ENCODE measurements at places on chromosomes 5 and 9. TPM values are rescaled to one million over a fixed set of nuclear protein-coding genes. Genes with fewer than 3 reads are reported as not detected.

DNAH5 gene
- total RNA-seq: 1.4 TPM

SURF1 gene
- 41.8 TPM for total RNA-seq

USP20 gene
- total RNA-seq: 4.4 TPM

GAS1 gene
- 0.09 TPM for total RNA-seq

PPWD1 gene
- total RNA-seq: 17.7 TPM

SLC36A2 gene
- total RNA-seq: not detected

ZNF354C gene
- 0.78 TPM for total RNA-seq

TYRP1 gene
- total RNA-seq: not detected

SPATA31A7 gene
- total RNA-seq: not detected

PCDHGA3 gene
- not detected for total RNA-seq

ARHGEF28 gene
- total RNA-seq: 15.0 TPM

PCDHB8 gene
- total RNA-seq: 0.25 TPM

ARID3C gene
- total RNA-seq: not detected

GEMIN5 gene
- total RNA-seq: 23.3 TPM

ZFP37 gene
- total RNA-seq: 1.8 TPM

LCN10 gene
- total RNA-seq: not detected

MARCHF3 gene
- 0.96 TPM for total RNA-seq

Measured in A549 treated with RU486 at 1 μM for 4 hours (cell line).